ENCODE measurements at places on chromosomes 4 and X. TPM values are rescaled to one million over a fixed set of nuclear protein-coding genes. Genes with fewer than 3 reads are reported as not detected.

Gene MTMR8
- 6.4 TPM for total RNA-seq

DNA sequence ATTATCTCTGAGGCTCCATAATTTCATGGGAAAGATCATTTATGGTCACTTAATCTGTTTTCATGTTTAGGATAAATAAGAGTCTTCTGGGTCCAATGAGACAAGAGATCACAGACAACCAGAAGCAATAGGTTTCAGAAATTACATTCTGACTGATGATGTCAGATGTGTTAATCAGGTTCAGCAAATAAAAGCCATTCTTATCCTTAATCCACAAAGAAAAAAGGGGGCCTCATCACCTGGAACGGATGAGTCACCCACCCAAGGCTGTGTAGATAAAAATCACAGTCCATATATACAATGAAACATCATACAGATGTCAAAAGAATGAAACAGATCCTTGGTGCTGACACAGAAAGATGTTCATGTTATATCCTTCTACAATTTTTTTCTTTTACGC, 36.6 kb downstream of the SYTL4 start:
- no peak for DNase-seq

- no peak for DNase-seq
These were observed 4.1 kb downstream of the FOXO4 start for GRCh38 chrX:71099736-71100135.

DNA sequence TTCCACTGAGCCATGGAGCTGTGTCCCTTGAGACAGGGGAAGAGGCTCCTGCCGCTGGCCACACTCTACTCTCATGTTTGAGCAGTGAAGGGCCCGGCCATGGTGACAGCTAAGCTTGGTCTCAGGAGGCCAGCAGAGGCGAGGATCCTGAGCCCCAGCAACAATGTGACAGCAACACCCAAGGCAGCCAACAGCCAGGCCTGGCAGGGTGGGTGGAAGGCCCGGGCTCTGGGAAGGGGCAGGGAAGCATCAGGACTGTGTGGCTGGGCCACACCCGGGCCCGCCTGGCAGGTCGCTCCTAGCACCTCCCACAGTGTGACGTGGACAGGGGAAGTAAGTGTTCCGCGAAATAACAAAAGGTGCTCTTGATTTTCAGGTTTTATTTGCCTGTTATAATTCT, 24.8 kb downstream of the L1CAM start:
- DNase-seq, result no peak

DNA sequence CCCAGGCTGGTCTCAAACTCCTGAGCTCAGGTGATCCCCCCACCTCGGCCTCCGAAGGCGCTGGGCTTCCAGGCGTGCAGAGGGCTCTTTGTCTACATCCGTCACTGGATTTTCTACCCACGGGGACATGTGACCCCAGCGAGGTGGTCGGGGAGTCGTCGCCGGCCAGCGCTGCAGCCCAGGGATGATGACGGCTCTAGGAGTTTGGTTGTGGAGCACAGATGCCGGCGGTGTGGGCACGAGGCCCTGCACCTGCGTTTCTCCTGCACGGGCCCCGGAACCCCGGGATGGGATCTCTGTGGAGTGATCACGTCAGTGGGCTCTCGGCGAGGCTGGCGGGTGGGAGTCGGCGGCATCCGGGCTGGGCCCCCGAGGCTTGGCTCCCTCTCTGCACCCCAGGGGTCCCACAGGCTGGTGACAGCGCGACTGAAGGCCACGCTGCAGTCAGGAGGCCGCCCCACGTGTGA, 9.1 kb upstream of the GTPBP6 start:
- no peak for DNase-seq

DNA sequence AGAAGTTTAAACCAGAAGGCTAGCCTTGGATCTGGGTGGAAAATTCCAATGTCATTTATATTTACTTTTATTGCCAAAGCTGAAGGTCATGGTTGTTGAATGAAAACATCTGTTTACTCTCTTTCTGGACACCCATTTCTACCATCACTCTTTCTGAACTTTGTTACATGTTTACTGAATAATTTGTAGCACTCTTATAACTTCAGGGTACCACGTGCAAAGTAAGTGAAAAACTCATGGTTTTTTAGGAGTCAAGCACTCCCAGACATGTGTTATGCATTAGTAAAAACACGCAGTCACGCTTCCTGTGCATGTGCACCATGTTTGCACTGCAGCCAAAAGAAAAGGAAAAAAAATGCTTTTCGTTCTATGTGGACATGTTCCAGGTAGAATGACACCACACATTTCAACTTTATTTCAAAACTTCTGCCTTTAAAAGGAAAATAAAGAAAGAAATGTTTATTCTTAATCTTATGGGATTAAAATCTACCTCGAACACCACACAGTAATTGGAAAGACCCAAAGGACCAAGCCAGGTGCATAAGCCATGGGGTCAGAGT, 31.4 kb upstream of the ADH1C start:
- no peak for DNase-seq
